ENCODE measurements at places on chromosomes 6 and 20.

DNA sequence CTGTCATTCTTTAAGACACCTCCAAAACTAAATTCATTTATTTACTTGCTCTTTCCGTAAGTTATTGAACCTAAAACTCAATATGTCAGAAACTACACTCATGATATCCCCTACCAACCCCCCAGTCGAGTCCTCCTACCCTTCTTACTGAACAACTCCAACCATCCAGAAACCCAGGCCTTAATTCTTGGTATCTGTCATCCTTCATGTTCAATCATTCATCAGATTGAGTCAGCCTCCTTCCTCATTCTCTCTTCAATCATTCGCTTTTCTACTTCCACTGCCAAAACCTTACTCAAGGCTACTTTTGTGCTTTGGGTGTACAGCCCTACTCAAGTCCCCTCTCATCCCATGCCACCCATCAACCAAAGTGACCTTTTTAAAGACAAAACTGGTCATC lies 95.7 kb downstream of the SMLR1 start:
- no peak for DNase-seq

GRCh38 chr6:36301085-36301658 lies 31.3 kb downstream of the PNPLA1 start:
- DNase-seq: peak; percentile 60

DNA sequence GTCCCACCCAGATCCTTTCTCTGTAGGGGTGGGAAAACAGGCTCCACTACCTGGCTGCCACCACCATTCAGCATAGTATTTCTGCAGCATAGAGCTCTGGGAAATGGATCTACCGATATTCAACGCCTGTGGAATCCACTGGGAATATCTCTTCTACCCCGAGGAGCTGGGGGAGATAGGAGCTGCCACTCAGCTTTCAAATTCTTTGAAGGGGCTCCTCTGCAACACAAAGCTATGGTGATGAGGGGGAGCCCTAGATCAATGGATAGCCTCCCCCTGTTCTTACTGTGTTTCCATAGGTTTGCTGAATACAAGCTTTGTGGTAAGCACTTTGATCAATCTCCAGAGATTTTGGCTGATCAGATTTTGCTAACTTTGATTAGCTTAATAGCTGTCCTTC lies 12.9 kb downstream of the FAM50B start:
- DNase-seq: no peak

- no peak for DNase-seq
Measured at GRCh38 chr6:24140591-24140990, 14.6 kb downstream of the NRSN1 start.

- DNase-seq: no peak
Measured at GRCh38 chr20:46357030-46357514, 48.8 kb upstream of the CDH22 start.

DNA sequence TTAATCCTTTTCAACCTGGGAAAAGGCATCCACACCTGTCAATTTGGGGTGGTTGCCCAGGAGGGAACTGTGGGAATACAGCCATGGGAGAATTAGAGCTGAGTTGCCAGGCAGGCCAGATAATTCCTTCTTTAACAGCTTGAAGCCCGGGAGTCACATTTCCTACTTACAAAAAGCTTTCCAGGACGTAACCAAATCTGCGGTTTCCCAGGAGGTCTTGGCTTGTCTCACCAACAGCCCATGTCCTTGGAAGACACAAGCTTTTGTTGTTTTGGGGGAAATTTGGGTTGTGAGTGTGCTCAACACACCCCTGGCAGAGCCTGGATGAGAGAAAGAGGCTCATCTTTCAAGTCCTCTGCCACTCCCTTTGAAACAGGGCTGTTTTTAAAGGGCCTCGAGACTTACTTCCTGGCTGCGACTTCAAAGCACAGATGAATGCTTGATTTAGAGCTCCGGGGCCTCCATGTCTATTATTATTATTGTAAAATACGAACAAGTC lies 465.9 kb upstream of the BTBD3 start:
- DNase-seq: peak; percentile 70

GRCh38 chr6:129777371-129777770 lies 67.4 kb upstream of the ARHGAP18 start:
- no peak for DNase-seq

DNA sequence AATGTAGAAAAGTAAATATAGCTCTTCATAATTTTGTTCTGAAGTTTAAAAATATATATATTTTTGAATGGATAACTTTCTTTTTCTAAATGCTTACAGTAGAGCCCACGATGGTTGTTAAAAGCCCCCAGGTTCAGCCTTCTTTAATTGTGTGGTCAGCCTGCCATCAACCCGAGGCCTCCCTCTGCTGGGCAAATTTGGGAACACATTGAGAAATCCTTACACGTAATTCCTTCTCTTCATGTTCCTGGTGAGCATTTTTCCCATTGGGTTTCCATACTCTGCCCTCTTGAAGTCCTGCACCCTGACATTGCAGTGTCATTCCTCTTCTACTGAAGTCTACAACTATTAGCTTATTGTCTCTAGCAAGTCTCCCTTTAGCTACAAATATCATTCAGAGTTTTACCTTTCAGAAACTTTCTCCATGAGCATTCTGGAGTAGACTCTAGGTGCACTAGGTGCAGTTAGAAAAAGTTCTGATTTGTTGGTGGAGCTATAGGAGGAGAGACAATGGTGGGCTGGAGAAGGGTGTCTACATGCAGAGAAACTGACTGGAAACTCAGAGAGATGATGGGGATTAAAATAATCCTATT lies 40.6 kb downstream of the TRIM38 start:
- DNase-seq: peak; percentile 63

GRCh38 chr6:154995254-154996015 lies at the start of gene TIAM2:
TSS of gene TIAM2 (plus strand) at chr6:154995315. CDS start at chr6:155129224, 133,909 bp downstream.
- DNase-seq: peak; percentile 40

GRCh38 chr20:11315525-11315924 lies 602.2 kb upstream of the BTBD3 start:
- DNase-seq: no peak

DNA sequence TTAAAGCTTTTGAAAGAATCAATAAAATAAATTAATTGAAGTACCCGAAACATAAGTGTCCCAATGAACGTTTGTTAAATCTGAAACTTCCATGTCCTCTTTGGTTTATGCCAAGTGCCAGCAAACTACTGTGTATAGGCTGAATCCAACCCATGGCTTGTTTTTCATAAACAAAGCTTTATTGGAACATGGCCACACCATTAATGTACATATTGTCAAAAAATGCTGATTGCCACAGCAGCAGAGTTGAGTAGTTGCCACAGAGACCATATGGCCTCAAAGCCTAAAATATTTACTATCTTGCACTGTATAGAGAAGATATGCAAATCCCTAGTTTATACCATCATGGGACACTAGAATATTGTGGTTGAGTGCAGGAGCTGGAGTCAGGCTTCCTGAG lies 406.1 kb downstream of the MAFB start:
- no peak for DNase-seq

- DNase-seq: no peak
Measured at GRCh38 chr20:19435821-19436220, 223.4 kb downstream of the SLC24A3 start.

DNA sequence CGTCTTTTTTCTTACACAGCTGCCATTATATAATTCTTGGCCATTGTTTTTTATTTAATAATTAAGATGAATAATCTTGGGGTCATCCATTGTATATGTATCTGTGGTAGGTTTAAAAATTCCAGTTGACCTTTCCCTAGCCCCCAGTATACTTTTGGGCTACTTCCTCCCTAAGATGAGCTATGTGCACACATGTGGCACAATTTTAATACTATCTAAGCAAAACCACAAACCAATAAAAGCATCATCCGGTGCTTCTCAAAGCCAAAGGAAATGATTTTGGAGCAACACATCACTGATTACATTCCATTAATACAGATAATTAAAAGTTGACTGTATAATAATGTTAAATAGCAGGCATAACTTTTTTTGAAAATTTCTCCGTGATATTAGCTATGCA lies 161.2 kb downstream of the ATXN1 start:
- no peak for DNase-seq

DNA sequence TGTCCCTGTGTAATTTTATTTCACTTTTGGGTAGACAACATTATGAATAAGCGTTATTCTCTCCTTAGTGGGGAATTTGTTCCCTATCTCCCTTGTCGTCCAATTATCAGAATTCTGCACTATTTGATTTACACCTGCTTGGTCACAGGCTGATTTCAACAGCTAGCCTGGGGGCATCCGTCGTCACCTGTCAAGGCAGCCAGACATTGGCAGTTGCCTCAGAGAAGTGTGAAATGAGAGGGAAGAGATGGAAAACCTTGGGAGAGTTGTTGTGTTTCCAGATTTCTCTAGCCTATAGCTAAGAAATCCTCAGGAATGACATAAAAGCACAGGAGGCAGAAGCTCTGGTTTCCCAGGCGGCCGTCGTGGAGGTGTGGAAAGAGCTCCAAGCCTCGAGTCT lies 891 bp upstream of the GHRH start:
- no peak for DNase-seq

DNA sequence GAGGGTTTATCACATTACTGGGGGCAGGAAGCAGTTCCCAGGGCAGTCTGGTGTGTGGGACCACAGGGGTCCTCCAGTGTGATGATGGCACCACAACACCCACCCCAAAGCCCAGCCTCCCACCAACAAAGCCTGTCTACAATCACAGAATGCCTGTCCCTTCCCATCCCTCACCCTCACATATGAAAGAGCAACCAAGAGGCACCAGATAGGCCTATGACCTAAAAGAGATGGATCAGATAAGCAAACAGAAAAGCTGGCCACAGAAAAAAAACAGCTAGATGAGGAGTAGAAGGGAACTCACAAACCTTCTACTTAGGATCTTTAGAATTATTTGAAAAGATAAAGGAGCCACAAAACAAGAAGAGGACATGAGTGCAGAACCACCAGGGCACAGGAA lies 54.3 kb downstream of the SERAC1 start:
- no peak for DNase-seq

- peak; percentile 6 for DNase-seq
Measured at GRCh38 chr20:12594410-12595088, 414.2 kb upstream of the SPTLC3 start.

All from M059J (cell line).